ENCODE measurements at places on chromosomes 11 and 22.
A peak's percentile ranks its signal among the peaks of the same experiment; 100 is the strongest.

DNA sequence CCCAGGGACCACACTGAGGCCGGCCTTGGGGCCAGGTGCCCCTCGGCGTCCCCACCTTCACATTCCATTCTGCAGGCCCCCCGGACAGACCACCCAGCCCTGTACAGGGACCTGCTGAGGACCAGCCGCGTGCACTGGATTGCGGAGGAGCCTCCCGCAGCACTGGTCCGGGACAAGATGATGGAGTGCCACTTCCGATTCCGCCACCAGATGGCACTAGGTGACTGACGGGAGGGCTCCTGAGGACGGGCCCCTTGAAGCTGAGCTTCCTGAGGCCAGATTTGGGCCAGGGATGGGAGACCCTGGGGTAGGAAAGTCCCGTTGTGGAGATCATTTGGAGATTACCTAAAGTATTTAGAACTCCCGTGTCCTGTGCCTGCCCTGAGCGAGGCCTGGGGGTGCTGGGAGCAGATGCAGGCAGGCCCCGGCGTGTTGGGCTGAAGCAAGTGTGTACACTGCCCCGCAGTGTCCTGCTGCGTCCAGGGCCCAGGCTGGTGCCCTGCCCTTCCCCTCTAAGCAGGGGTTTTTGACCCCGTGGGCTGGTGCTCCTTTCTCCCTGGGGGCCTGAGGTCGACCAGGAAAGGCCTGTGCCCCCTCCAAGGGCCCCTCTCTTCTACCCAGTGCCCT is 20.0 kb downstream of the TRMU start:
- DNase-seq: peak; percentile 84

DNA sequence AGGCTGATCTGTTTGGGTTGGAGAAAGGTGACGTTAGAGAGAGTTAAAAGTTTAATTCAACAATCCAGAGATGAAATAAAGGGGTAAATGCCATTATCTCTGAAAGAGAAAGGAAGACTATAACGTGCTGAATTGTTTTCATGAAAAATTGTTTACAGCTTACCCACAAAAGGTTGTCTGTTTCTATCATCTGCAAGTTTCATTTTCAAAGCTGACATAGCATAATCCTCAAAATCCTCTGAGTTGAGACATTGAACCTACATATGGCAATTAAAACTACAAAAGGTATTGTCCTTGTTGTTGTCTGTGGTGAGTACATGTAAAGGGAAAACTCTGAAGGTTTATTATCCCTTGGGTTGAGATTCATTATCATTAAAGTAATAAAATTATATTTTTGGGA is 569.9 kb downstream of the LUZP2 start:
- DNase-seq: no peak

DNA sequence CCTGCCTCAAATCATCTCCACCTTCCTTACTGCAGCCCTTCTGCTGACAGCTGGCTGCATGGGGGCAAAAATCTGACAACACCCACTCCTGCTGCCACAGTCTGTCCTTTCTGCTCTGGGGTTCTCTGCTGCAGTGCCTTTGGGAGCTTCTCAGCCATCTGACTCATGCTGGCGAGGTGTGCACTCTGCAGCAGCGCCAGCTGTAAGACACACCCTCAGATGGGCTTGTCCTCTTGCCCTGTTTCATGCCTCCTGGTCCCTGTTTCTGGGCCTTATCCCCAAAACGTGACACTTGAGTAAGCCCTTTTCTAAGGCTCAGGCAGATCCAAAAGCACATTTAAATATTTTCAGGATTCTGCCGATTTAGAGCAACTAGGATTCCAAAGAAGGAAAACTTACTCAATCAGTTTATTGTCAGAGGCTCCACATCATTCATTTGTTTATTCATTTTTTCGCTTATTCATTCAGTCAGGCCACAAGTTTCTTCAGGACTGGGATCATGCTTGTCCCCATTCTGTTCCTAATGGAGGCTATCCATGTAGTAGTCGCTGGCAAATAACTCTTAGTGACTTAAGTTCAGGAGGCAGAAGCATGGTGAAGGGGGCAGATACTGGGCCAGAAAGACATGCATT is 60.2 kb downstream of the SMIM38 start:
- no peak for DNase-seq

DNA sequence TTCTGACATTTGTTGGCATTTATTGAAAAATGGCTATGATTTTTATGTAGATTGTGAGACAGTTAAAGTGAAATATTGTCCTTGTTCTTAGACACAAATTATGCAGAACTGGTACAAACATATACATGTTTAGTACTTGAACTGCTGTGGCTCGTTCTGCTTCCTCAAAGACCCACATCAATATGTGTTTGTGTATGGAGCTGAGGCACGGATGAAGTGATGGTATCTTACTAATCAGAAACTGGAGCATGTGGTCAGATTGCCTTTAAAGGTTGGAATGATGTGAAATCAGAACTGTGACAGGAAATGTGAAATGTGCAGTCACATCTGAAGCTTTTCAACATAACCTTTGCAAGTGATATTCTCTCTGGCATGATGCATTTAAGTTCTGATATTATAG is 130.4 kb downstream of the NAV2 start:
- no peak for DNase-seq

- no peak for DNase-seq
These were observed 119.1 kb downstream of the RRM1 start for GRCh38 chr11:4213746-4214145.

DNA sequence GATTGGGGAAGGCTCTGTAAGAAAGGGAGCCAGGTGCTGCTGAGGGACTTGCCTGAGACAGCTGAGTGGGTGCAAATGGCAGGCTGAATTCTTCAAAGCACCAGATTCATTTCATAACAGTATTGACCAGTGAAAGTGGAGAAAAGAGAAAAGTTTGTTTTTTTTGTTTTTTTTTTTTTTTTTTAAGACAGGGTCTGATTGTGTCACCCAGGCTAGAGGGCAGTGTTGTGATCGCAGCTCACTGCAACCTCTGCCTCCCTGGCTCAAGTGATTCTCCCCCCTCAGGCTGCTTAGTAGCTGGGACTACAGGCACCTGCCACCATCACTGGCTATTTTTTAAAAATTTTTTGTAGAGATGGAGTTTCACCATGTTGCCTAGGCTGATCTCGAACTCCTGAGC is 494.0 kb downstream of the MIAT start:
- DNase-seq: no peak
